Jurkat, Clone E6-1 (cell line): ENCODE measurements at places on chromosomes 7 and 10.
A peak's percentile ranks its signal among the peaks of the same experiment; 100 is the strongest.

DNA sequence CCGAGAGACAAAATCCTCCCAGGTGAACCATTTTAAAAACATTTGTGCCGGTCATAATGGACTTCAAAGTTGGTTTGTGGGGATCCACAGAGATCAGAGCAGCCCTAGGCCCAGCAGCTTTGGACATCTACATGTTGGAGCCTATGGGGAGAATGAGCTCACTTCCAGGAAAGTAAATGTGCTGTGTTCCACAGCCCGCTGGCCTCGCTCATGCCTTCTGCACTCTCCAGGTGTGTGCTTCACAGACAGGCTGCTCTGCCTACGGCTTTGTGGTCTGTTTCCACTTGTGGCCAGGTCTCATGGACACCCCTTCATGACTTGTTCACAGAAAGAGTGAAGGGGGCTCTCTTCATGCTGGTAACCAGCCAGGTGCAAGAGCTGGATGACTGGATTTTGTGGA lies 141.6 kb downstream of the ADARB2 start:
- DNase-seq: no peak

DNA sequence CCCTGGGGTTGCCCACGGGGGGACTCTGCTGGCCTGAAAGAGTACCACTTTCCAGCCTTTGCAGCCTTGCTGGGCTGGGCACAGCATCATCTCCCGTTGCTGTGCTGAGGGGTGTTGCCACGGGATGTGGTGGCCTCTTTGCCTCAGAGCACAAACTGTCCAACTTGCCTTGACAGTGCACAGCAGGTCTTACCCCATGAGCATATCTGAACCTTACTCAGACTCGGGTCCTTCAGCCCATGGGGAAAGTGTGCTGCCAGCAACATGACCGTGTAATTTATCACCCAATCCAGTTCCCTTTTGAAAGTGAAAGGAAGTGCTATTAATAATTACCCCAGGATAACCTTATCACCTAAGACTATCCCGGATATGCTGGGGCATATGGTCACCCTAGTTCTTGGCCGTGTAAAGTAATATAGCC lies 46.8 kb downstream of the TBXAS1 start:
- DNase-seq: no peak

- no peak for DNase-seq
These were observed 12.2 kb upstream of the PPIF start for GRCh38 chr10:79335094-79335469.

GRCh38 chr7:137943132-137943551 lies 58.7 kb downstream of the CREB3L2 start:
- no peak for DNase-seq

DNA sequence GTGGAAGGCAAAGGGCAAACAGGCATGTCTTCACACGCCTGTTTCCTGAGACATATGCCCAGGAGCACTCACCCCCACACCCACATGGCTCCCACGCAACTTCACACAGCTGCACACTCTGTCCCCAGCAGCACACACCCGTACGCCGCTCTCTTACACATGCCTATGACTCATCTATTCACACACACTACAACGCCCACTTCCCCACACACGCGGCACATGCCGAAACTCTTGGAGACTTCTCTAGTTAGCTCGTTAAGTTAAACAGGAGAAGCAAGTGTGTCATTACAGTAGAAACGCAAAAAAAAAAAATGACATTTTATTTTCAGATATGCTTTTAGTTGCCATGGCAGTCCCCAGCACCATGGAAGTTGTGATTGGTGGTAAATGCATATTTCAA lies 6.7 kb downstream of the CALN1 start:
- DNase-seq: no peak

- DNase-seq: no peak
These were observed 123.9 kb downstream of the SEMA3C start for GRCh38 chr7:80794631-80795573.

DNA sequence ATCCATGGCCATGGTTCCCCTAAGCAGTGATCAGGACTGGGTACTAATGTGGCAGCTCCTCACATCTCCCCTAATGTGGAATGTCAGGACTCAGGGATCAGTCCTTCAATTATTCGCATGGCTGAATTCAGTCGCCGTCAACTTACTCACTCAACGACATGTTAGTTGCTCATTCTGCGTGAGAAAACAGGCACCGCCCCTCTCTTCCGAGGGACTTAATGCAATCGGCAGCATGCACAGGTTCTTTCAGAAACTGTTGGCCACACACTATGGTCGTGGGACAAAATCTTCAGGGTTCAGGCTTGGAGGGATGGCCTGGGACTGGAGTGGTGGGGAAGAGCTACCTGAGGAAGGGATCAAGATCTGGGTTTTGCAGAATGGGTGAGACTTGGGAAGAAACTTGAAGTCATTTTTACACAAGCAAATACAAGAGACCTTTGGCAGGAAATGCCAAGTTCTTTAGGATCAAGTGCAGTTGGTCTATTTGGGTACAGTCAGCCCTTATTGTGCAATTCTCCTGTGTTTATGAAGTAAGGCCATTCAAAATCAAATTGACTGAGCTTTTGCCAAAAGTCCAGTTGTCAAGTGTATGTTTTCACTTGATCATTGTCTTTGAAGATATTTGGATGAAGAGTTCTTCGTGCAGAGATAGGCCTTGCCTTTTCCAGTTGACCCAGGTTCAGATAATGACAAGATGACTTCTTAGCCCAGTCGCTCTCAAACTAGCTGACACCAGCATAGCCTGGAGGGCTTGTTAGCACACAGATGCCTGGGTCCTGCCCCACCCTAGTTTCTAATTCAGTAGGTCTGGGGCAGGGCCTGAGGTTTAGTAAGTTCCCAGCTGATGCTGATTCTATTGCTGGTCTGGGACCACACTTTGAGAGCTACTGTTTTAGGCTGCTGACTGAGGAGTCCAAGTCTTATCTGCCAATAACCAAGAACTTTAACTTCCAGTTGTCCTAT lies 48.5 kb downstream of the LRRC18 start:
- DNase-seq: no peak

GRCh38 chr10:88069338-88069737 lies 205.9 kb downstream of the PTEN start:
- DNase-seq: no peak

DNA sequence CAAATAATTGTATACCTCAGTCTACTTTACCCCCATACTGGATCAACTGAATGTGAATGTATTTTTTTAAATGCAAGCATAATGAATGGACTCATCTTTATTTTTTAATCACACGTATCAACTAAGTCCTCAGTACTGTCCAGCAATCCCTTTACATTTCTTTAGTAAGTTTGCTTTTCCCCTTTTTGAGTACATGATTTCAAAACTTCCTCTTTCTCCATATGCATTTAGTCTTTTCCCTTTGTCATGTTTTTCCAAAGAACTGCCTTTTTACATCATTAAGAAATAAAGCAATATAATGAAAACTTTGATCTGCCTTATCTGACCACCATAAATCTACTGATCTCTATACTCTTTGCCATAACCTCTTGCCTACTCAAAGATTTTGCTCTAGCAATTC lies 182.5 kb upstream of the AKR1E2 start:
- DNase-seq: no peak

DNA sequence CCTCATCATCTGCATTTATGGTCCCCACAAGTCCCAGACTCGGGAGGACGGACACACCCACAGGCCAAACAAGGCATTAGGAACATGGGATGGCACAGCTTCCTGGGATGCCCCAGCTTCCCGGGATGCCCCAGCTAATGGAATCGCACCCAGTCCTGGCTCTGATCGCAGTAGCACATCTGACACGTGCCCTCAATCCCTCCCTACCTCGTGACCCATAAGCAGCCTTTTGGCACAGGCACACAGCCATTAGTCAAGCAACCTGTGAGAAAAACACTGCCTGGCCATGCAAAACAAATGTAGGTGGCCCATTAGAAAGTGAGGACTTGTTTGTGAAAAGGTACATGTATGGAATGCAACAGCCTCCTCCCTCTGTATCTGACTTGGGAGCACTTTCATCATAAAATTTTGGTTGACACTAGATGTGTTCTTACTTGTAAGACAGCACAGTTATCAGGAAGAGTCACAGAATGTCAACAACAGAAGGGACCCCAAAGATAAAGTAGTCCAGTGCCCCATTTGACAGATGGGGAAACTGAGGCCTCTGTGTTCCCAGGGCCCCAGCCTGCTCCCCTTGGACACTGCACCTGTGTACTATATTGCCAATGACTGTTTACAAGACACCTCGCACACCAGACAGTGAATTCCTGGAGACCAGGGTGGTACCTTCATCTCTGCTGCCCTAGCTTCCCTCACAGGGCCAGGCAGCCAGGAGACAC lies 34.4 kb downstream of the DLG5 start:
- no peak for DNase-seq

DNA sequence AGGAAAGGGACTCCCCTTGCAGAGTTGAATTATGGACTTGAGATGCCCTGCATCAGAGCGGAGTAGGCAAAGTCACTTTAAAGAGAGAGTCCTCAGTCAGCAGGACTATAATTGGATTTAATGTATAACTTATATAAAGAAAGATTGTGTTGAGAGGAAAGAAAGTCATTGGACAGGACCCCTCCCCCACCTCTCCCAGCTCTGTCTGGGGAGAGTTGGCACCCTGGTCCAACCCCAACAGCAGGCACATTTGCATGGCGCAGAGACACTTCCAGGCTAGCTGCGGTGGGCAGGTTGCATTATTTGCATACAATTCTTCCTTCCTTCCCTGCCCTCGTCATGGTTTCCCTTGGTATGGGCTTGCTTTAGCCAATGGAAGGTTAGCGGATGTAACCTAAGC lies 46.1 kb upstream of the NPTX2 start:
- DNase-seq: no peak

GRCh38 chr7:94662548-94662947 lies 6.6 kb upstream of the SGCE start:
- no peak for DNase-seq

GRCh38 chr10:60728056-60728455 lies 50.2 kb upstream of the CDK1 start:
- DNase-seq: peak; percentile 54

GRCh38 chr7:52209614-52210013 lies 825.8 kb upstream of the POM121L12 start:
- no peak for DNase-seq

- DNase-seq: no peak
These were observed 303.3 kb upstream of the CELF2 start for GRCh38 chr10:10714327-10714726.

DNA sequence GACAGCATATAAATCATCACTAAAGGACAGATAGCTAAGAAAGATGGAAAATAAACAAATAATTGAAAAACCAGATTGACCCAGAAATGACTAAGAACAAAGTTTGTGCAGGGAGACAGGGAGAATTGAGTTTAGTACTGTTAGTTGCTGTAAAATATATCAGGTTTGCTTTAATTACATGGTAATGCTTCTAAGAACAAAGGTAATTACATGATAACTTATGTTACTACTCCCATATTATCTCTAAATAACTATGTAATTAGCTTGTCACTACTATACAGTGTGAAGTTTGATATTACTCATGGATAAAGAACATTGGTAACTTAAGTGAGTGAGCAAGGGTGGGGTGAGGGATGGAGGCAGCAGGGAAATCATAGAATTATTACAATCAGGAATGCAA lies 135.2 kb upstream of the KAT6B start:
- no peak for DNase-seq

GRCh38 chr7:69678494-69679187 lies 80.4 kb downstream of the AUTS2 start:
- DNase-seq: no peak

GRCh38 chr7:82384051-82384464 lies 59.5 kb downstream of the CACNA2D1 start:
- no peak for DNase-seq

GRCh38 chr10:108791030-108791429 lies 1132.3 kb downstream of the XPNPEP1 start:
- DNase-seq: no peak

DNA sequence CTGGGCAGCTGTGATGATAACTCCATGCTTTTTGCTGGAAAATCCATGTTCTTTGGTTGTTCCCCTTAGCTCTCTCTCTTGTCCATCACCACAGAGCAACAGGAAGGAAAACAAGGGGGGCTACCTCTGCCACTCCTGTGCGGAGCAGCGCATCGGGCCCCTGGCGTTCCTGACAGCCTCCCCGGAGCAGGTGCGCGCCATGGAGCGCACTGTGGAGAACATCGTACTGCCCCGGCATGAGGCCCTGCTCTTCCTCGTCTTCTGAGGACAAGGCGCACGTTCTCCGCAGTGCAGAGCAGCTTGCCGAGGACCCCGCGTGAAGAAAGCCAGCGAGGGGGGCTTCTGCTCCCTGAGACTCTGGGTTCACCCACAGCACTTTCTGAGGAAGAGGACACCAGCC lies 40.3 kb downstream of the IL15RA start:
- no peak for DNase-seq

DNA sequence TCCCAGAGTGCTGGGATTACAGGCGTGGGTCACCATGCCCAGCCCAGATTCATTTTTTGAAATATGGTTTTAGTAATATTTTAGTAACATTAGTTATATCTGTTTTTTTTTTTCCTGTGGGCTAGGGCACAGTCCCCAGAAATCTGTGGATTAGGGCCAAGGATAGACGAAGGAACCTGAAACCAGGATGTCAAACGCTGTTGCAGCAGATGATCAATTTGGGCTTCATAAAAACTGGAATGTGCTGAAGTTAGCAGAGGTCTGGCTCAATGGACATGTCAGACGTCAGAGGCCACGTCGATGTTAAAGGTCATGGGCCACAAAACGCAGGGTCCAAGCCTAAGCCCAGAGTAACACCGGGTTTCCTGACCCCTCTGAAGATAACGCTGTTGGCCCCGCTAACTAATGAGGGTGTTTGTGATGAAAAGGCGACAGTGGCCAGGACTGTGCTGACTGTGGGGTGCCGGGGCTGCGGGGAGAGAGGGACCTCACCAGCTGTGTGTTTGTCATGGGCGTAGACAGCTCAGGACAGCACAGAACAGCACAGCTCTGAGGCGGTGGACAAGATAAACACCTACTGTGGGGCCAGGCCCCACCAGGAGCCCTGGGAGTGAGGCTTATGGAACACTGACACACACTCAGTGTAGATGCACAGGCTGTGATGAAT lies 23.8 kb upstream of the GTPBP4 start:
- no peak for DNase-seq

DNA sequence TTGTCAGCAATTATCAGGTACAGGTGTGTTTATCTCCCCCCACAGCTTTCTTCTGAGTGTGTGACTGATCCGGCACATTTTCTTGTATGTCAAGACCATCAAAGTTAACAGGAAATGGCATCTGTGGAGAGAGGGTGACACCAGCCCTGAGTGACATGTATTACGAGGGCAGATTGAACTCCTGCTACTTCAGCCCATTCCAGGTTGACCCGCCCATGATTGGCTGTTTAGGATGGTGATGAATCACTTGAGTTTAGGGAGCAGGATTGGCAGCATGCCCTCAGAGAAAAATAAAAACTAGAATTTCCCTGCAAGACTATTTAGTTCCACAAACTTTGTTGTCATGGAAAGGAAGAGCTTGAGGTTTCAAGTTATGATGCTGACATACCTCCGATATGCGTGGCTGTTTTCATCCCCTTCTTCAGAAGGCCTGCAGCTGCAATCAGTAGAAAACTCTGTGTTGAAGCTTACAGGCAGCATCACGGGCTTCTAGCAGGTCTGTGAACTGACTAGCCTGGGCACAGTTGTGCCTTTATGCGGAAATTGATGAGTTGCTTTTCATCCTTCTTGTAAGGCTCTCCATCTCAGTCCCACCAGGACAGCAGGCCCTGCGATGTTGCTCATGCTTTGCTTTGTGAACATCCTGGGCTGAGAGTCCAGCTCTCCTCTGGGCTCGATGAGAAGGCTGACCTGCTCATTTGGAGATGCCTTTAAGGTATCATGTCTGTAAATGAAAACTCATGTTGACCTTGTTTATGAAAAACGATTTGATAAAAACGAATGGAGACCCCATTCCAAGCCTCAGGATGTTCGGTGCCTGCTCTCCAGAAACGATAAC lies 8.0 kb upstream of the CELF2 start:
- peak; percentile 73 for DNase-seq
